ENCODE measurements at places on chromosomes 16 and 17. TPM values are rescaled to one million over a fixed set of nuclear protein-coding genes. Genes with fewer than 3 reads are reported as not detected.

Gene RHBDL1
- total RNA-seq = 5.8 TPM

Gene TNFRSF17
- total RNA-seq = not detected

Gene ARHGAP44
- total RNA-seq = 0.55 TPM

Gene DOC2B
- total RNA-seq = 0.12 TPM

Gene ZG16
- not detected for total RNA-seq

Gene PYY
- not detected for total RNA-seq

Gene CHST5
- 0.82 TPM for total RNA-seq

Gene TEX14
- 0.84 TPM for total RNA-seq

Gene UMOD
- not detected for total RNA-seq

Gene GUCY2D
- total RNA-seq = not detected

Gene OSBPL7
- total RNA-seq = 23.9 TPM

DNA sequence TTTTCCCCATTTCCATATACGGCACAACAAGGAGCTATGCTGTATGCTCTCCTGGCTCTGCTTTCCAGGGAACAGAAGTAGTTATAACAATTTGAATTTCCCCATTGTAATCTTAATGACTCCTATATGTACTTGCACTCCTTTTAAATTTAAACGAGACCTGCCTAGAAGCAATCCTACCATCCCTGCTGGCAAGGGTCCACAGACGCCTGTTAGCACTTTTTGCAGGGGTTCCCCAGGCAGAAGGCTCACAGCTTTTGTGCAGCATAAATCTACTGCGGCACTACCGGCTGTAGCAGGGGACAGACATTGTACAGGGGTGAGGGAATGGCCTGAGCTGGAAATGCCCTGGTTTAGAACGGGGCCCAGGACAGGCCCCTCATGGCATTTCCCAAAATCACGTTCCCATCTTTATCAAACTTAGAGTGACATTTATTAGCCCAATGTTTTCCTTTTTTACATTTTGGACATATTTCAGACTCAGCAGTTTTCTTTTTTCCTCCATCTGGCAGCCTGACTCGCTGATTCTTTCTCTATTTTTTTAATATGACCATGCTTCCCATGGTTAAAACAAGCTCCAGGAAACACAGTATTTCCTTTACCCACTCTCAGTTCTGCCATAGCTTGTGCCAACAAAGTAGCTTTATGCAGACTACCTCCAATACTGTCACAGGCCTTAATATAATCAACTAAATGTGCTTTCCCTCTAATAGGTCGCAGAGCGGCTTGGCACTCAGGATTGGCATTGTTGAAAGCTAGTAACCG lies 35.4 kb upstream of the USP22 start:
- DNase-seq = no peak

GRCh38 chr16:49562228-49562627 lies 188.6 kb downstream of the C16orf78 start:
- no peak for DNase-seq

DNA sequence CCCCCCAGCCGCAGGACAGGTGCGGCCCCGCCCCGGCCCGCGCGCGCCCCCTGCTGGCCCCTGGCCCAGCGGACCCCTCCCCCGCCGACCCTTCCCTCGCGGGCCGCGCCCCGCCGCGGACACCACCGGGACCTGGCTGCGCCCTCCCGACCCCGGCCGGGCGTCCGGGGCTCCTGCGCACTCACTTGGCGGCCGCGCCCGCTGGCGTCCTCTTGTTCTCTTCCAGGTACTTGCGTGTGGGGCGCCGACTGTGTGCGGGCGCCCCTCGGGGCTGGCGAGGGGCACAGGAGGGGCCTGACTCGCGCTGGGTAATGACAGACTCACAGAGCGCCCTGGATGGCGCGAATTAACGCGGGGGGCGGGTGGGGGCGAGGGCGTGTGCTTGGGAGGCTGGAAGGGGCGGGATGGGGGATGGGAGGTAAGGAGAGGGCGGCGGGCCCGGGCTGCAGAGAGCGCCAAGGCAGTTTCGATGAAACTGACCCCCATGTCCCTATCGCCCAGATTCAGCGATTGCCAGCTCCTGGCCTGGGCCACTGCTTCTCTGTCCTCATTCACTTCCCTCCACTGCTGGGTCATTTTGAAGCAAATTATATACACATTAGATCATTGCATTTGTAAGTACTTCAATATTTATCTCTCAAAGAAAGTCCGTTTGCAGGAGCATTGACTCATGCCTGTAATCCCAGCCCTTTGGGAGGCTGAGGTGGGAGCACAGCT lies 445 bp upstream of the DBNDD1 start:
- peak; percentile 56 for DNase-seq

GRCh38 chr16:84504420-84505248 lies at the start of gene MEAK7:
Gene MEAK7 (minus strand): TSS chr16:84504659. CDS start chr16:84498086, 6,573 bp downstream.
- peak; percentile 99 for DNase-seq

GRCh38 chr16:51982715-51983680 lies 563.9 kb downstream of the TOX3 start:
- DNase-seq = peak; percentile 25

DNA sequence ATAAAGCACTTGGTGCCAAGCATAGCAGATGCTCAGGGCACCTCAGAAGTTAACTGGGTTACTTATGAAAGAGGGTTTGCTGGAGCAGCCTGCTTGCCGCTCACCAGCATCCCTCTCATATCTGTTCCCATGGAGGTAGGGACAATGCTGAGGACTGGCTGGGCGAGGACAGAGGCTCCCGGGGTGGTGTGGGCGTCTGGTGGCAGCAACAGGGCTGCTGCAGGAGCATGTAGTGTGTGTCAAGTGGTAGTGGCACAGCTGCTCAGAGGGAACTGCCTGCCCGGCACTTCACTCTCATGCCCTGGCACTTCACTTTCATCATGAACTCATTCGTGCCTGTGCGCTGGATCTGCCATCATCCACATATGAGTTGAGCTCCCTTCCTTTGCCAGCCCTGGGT lies 26.9 kb upstream of the ZNHIT3 start:
- no peak for DNase-seq

GRCh38 chr17:50513495-50513894 lies 5.3 kb downstream of the MYCBPAP start:
- no peak for DNase-seq

DNA sequence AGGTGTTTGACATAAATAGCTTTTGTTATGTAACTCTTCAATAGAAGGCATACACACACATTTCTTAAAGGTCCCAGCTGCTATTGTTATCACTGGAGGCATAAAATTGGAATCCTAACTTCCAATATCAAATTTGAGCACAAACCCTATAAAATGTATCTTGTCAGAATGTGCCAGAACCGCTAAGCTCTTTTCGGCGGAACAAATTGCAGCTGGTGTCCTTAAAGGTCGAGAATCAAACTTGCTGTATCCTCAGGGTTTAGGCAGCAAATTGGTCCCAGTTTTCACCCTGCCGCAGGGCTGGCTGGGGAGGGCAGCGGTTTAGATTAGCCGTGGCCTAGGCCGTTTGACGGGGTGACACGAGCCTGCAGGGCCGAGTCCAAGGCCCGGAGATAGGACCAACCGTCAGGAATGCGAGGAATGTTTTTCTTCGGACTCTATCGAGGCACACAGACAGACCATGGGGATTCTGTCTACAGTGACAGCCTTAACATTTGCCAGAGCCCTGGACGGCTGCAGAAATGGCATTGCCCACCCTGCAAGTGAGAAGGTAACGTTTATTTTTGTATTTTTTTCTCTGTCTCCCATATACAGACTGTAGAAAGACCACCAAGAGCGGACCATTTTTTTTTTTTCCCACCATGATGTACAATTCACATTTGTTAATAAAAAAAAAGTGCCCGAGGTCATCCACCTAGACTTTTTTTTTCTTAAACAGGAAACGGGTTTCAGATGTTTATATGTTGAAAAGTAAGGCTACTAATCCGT lies 297.1 kb downstream of the IRF8 start:
- no peak for DNase-seq

GRCh38 chr16:50323335-50324011 lies 45.3 kb downstream of the BRD7 start:
- no peak for DNase-seq

- DNase-seq = no peak
Observed at GRCh38 chr17:78675836-78676235, 98.6 kb upstream of the DNAH17 start.

GRCh38 chr16:88427376-88427775 lies 25.7 kb upstream of the ZFPM1 start:
- DNase-seq = no peak

- DNase-seq = peak; percentile 55
Observed at GRCh38 chr16:2514333-2515179, 804 bp downstream of the ATP6V0C start.

GRCh38 chr17:15432807-15433611 lies 34.4 kb downstream of the CDRT4 start:
- no peak for DNase-seq

DNA sequence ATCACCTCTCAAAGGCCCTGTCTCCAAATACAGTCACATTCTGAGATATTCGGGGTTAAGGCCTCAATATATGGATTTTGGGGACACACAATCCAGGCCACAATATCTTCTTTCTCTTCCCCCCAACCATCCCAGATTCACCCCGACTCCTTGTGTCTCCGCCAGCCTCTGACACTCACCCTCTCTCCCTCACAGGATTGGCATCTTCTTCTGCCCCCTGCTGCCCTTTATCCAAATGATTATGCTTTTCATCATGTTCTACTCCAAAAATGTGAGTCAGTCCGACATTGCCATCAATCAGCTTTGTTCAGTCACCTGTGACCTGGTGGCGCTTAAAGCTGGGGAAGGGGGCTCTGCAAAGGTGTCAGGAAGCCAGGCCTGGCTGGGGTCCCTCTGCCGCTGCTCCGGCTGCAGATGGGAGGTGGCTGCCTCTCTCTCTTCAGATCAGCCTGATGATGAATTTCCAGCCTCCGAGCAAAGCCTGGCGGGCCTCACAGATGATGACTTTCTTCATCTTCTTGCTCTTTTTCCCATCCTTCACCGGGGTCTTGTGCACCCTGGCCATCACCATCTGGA lies 35.1 kb downstream of the GDE1 start:
- no peak for DNase-seq

DNA sequence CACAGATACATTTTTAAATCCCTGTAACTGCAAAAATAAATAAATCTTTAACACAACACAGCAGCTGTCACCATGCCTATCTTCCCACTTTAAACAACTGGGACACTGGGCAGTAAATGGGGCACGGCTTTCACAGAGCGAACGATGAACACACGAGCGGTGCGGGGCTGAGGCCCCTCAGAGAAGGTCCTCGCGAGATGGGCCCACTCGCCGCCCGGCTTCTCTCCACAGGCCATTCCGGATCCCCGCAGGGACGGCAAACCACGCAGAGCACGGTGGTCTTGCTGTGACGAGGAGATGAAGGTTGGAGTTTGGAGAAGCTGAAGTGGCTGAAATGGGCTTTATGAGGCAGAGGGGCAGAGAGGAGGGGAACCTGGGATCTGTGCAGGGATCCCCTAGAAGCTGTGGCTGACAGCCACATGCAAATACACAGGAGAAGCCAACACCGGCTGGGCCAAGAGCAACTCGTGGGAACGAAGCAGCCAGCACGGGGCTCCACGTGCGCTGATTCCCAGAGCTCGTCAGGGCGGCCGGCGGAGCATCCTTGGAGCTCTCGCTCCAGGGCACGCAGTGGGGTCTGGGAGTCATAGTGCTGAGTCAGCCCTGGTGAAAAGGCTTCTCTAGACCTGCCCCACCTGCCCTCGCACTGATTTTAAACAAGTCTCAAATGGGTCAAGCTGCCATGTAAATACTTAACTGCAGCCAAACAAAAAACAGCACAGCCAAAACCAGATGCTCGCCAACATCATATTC lies 31.7 kb downstream of the CCDC57 start:
- DNase-seq = no peak

Data from activated T-cell treated with anti-CD3 and anti-CD28 coated beads, Interleukin-2, amount 50 U/mL, for 72 hours (primary cell).